ENCODE measurements at places on chromosomes 7 and 10.

DNA sequence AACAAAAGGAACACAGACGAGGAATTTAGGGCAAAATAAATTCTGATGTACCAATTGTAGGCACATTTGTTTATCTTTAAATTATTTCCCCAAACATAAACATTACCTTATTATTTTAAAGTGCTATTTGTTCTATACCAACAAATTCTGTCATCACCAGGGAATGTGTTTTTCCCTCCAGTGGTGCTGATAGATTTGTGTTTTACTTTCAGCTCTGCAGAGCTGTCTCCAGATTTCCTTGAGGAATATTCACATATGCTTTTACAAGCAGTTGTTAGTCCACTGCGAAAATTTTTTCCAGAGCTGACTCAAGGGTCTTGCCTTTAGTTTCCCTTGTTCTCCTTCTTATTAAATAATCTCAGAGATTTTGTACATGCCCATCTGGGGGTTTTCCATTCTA lies 362.8 kb downstream of the PHF14 start:
- DNase-seq, result no peak

GRCh38 chr10:48461623-48462481 lies 143.0 kb downstream of the ARHGAP22 start:
- DNase-seq, result peak; percentile 25

DNA sequence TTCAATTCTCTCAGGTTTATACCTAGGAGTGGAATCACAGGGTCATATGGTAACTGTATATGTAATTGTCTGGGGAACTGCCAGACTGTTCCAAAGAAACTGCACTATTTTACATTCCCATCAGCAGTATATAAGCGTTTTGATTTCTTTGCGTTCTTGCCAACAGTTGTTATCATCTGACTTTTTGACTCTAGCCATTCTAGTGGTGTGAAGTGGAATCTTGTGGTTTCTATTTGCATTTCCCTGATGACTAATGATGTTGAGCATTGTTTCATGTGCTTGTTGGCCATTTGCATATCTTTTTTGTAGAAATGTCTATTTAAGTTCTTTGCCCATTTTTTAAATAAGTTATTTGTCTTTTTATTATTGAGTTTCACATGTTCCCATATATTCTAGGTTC lies 44.3 kb upstream of the ZC3HAV1 start:
- no peak for DNase-seq

- no peak for DNase-seq
These were observed 410.0 kb upstream of the MGMT start for GRCh38 chr10:129056734-129057689.

DNA sequence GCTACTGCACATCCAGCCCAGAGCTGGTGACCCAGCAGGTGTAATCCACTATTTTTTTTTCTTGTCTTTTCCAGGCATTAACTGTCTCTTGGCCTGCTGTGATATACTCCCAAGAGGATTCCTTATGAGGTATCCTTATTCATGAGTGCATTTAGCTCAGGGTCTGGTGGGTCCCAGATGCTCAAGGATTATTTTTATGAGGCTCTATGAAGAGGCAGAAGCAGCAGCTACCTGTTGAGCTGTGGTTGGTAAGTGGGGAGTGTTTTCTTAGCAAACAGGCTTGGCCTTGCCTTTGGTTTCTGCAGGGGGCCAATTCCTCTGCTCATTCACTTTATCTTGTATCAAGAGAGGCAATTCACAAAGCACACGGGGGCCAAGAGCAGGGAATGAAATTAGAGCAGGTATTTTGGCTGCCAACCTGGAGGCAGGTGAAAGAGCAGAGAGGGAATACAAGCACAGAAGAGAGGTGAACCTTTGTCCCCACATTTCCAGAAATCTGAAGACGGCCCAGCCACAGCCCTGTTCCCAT lies 221.6 kb downstream of the TMEM178B start:
- no peak for DNase-seq

DNA sequence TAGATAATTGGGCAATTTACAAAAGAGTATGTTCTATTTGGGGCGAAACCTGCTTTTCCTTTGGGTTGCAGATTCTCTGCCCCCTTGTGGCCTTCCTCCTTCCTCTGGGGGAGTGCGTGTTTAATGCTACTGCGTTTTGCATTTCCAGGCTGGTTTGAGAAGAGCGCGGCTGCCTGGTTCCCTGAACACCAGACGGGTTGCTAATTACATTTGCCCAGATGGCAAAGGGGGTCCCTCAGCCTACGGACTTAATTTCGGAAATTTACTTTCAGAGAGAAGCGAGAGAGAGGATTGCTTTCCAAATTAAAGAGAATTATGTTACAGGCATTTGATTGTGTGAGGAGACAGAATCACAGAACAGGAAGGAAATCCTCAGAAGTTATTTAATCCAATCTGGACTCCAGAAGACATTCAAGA lies 91.9 kb upstream of the JAZF1 start:
- DNase-seq, result peak; percentile 85

DNA sequence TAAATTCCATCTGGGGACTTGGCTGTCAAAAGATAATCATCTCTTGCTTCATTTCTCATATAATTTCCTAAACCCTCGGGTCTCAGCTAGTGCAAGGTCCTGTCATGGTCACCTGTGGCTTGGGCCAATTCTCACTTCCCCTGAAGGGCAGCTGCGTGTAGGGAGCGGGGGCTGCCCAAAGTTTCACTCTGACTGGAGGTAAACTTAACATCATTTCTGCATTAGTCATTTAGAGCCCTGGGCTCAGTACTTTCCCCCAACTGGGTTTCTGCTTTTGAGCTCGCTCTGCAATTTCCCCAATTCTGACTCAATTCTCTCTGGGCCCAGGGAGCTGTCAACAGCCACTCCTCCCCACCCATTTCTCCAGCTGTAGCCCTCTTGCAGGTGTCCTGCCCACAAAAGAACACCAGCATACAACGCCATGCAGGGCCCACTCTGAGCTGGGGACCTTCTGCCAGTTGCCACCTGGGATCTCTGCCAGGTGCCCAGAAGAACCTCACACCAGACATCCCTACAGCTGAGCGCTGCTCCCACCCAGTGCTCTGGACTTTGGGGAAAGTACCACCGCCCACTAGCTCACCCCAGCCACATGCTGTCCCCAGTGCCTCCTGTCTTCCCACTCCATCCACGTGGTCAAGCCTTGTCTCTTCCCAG lies 37.9 kb downstream of the VOPP1 start:
- no peak for DNase-seq

DNA sequence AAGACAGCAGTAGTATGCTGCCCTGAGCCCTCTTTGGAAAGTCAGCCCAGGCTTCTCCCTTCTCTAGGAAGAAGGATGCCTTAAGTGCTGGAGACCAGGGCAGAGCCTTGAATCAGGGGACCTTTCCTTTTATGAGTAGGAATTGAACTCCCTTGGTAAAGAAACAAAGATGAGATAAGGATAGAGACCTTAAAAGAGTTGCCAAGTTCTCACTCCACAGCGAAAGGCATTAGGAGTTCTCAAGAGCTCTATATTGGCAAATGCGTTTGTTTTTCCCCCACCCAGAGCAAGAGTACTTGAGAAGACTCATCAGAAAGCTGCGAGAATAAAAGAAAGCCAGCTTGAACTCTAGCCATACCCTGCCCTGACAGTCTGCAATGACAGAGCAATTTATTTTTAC lies 72.9 kb upstream of the OGDHL start:
- DNase-seq, result no peak

DNA sequence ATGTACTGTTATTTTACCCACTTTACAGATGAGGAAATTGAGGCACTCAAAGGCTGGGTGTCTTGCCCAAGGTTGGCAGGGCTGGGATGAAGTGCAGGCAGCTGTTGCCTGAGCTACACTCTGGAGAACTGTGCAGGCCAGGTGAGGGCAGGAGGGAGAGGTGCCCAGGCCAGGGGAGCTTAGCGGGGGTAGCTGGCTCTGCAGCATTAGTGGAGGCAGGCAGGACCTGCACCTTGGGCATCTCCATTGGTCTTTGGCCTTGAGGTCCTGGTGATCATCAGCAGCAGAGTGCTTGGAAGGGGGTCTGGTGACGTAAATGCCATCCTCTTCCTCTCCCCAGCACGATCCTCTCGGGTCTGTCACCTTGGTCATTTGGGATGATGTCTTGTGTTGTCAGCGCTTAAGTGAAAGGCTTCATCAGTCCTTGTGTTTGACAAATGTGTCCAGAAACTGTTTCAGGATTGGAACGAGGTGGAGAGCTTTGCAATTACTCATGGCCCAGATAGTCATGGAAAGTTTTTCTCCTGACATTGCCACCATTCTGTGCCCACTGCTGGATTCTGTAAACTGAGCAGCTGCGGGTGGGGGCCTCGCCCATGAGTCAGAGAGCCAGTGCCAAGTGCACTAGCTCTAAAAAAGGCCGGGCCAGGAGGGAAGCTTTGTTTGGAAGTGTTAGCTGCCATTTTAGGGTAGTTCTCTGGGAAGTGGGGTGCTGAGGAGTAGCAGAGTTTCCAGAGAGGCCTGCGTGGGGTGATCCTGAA lies 47.6 kb downstream of the TSPAN15 start:
- no peak for DNase-seq

GRCh38 chr10:49325916-49326783 lies 27.2 kb downstream of the C10orf71 start:
- no peak for DNase-seq

DNA sequence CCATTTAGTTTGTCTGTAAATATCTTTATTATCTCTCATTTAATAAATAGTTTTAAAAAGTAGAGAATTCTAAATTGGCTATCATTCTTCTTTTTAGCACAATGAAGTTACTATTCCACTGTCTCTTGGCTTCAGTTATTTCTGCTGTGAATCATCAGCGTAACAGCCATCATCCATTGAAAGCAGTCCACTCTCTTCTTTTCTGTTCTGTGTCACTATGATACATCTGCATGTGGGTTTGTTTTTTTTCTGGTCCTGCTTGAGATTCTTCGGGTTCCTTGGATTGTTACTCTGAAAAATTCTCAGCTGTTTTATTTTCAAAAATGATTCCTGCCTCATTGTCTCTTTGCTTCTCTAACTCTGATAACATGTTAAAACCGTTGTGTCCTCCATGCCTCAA lies 52.5 kb downstream of the CSGALNACT2 start:
- no peak for DNase-seq

DNA sequence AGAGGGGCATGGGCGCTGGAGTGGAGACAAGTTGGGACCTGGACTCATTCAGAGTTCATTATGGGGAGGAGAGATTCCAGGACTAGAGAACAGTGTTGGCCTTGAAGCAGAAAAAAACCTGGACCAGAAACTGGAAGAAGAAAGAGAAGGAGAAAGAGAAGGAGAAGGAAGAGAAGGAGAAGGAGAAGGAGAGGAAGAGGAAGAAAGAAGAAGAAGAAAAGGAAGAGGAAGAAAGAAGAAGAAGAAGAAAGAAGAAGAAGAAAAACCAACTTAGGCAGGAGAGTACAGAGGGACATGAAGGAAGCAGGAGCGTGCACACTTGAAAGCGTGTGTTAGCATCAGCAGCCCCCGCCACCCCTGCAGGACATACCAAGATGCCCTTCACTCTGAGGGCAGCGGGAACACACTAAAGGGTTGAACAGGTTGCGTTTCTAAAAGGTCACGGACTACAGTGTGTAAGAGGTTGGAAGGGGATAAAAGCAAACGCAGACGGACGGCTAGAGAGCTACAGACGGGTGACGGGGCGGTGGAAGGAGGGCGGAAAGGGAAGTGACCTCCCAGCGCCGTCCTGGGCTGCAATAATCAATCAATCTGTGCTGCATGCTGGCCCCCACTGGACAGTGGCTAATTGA lies 95.3 kb downstream of the SEC61G start:
- no peak for DNase-seq

DNA sequence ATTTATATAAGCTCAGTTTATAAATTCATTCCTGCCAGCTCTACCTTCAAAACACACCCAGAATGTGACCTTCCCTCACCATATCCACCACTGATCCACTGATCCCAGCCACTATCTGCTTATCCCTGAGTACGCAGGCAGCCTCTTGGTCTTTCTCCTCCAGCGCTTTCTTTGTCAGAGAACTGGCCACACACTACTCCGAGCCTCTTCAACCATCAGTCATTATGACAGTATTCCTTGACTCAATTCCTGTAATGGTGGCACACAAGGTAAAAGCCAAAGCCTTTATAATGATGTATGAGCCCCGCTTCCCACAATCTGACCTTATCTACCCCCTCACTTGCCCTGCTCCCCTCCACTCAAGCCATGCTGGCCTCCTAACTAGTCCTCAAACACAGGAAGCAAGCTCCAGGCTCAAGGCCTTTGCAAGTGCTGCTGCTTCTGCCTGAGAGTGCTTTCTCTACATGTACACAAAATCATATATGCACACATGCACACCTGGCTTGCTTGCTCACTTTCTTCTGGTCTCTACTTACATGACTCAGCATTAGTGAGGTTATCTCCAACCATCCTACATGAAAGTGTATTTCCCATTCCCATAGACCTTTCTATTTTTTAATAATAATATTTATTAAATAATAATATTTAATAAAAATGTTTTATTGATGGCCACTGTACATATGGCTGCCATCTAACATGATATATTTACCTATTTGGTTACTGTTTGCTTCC lies 150.4 kb upstream of the FEZF1 start:
- DNase-seq, result no peak

- no peak for DNase-seq
These were observed 22.6 kb downstream of the SGPL1 start for GRCh38 chr10:70838270-70838805.

DNA sequence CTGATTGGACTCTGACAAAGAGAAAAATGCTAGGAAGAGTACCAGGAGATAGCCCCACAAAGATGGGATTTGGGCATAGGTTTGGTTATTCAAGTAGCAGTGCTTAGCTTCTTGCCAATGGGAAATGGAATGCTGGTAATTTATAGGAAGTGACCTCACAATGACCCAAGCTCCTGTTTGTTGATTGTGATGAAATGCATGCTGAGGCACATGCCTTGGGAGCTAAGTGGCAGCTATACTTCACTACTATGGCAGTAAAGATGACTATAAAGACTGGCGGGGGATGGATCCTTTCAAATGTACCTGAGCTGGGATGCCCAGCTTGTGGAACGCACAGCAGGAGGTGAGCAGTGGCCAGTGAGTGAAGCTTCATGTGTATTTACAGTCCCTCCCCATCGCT lies 153.8 kb downstream of the ZNF22 start:
- DNase-seq, result no peak

GRCh38 chr7:2011266-2012043 lies 221.3 kb downstream of the MAD1L1 start:
- DNase-seq, result no peak

DNA sequence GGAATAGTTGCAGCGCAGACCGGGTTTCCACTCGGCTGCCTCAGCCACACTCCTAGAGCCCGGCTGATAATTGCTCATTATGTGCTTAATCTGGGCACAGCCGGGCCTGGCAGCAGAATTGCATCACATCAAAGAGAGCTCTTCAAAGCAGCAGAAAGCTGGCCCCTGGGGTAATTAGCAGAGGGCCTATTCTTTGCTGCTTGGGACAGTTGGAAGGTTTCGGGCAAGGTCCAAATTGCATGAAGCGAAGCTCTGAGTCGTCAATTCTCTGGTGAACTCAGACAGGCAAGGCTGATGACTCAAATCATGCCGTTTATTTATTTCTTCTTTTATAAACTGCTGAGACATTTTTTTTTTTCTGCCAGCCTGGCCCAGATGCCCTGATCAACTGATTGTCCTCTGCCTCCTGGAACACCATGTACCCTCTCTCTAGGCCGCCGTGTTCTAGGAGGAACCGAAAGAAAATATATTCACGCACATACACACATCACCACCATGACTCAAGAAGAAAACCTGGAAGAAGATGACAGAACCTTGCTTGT lies 242.2 kb downstream of the RAB11FIP2 start:
- DNase-seq, result peak; percentile 68

DNA sequence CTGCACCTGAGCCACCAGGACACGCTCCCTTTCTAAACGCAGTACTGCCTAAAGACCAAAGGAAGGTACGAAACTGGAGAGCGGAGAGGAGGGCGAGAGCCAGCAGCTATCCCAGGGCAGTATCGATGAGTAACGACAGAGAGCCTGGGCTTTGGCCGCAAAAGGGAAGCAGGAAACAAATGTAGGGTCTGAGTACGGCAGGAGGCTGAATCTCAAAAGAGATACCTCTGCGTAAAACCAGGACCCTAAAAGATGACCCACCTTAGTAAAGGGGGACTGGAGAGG lies 20.4 kb downstream of the PARP12 start:
- no peak for DNase-seq
